ENCODE measurements at places on chromosomes 2 and 18. TPM values are rescaled to one million over a fixed set of nuclear protein-coding genes. Genes with fewer than 3 reads are reported as not detected.

VRK2 gene
- total RNA-seq, result 3.5 TPM

SLC9A4 gene
- 0.69 TPM for total RNA-seq

CYP1B1 gene
- total RNA-seq, result 11.3 TPM

NGEF gene
- 65.0 TPM for total RNA-seq

SLC39A6 gene
- 197 TPM for total RNA-seq

LDLRAD4 gene
- 83.5 TPM for total RNA-seq

CTDP1 gene
- 13.8 TPM for total RNA-seq

PCGF1 gene
- 9.5 TPM for total RNA-seq

MARCHF4 gene
- total RNA-seq, result 13.6 TPM

RGPD5 gene
- total RNA-seq, result 107 TPM

PTPN2 gene
- total RNA-seq, result 28.6 TPM

Measured in diencephalon (tissue), 1 donor.